Hepatocyte (in vitro differentiated cells): ENCODE measurements at places on chromosomes 13 and 19. TPM values are rescaled to one million over a fixed set of nuclear protein-coding genes. Genes with fewer than 3 reads are reported as not detected.

GRCh38 chr13:41145136-41145908, 12.7 kb upstream of the KBTBD6 start:
- no peaks in the 10 kb centered on the region for H3K36me3 ChIP-seq
- H3K4me1 ChIP-seq: no peaks in the 10 kb centered on the region
- DNase-seq: no peak

MRPL4 gene
- total RNA-seq: 40.1 and 43.7 TPM in 2 replicates

DNA sequence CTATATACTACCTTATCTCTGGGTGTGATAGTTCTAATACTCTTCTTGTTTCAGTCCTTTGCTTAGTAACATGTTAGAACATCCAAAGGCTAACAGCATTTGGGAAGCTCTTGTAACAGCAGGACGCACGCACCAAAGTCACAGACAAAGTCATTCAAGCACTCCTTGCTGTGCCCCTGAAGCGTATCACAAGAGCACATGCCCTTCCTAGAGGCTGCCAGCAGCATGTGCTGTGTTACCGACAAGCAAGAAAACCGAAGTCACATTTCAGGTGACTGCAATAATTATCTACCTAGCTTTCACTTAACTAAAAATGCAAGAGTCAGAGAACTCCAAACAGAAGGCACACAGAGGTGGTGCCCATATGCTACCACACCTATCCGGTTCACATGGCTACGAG, 194.1 kb downstream of the KLF12 start:
- H3K36me3 ChIP-seq: no peaks in the 10 kb centered on the region
- H3K27ac ChIP-seq: no peak overlapping the region
- no peaks in the 10 kb centered on the region for H3K4me1 ChIP-seq
- no peak overlapping the region for H3K4me3 ChIP-seq

KLK15 gene
- total RNA-seq: not detected in 2 replicates

ZNF100 gene
- 9.7 and 12.0 TPM in 2 replicates for total RNA-seq

LILRA1 gene
- not detected in 2 replicates for total RNA-seq

GRCh38 chr13:109113427-109113826, 484.0 kb downstream of the MYO16 start:
- no peak for DNase-seq
- no peaks in the 10 kb centered on the region for H3K36me3 ChIP-seq
- no peak overlapping the region for H3K4me3 ChIP-seq

APOE gene
- 3,920 and 3,946 TPM in 2 replicates for total RNA-seq
